Esophagus muscularis mucosa (tissue), 4 donors: ENCODE measurements at places on chromosomes 4 and X. TPM values are rescaled to one million over a fixed set of nuclear protein-coding genes. Genes with fewer than 3 reads are reported as not detected.

Gene STK26
- total RNA-seq = 15.2 TPM

Gene OPHN1
- total RNA-seq = 7.3 TPM

- no peak for DNase-seq
Measured at GRCh38 chr4:142600952-142601351, 245.1 kb downstream of the INPP4B start.

Gene VCX
- total RNA-seq = not detected

Gene TRIM61
- total RNA-seq = 1.2 TPM

DNA sequence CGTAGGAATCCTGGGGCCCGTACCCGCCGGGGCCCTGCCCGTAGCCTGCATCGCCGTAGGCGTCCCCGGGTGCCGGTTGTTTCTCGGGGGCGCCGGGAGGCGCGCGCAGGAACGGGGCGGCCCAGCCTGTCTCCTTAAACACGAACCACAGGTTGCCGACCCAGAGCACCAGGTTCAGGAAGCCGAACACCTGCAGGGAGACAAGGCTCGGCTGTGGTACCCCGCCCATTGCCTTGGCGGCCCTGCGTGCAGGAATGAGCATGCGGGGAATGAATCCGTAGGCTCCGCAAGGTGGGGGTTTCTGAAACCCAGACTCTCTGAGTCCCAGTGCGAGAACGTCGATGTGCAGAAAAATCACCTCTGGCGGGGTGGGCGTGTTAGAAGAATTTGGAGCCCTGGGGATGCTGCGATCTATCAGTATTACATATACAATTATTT, 5.4 kb upstream of the PRICKLE3 start:
- DNase-seq = no peak

GRCh38 chrX:48894891-48895290, 2.7 kb downstream of the TIMM17B start:
- DNase-seq = no peak

Gene NLGN4X
- 3.1 TPM for total RNA-seq

- no peak for DNase-seq
Measured at GRCh38 chr4:84879651-84880200, 86.8 kb downstream of the WDFY3 start.

DNA sequence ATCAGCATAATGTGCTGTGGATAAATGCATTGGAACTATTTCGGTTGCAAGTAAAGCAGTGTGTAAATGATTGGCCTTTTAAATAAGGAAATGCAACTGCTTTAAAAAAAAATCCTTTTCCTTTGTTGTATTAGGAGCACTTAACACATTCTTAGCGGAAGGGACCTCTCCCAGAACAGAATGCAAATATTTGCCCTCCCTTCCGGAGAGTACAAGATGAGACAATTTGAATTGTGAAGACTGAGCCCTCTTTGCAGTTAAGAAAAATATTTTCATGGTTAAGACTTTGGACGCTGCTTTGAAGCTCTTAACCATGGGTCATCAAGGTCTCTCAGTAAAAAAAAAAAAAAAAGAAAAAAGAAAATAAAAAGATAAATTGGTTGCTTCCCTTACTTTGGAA, 9.5 kb upstream of the NOX1 start:
- no peak for DNase-seq

- no peak for DNase-seq
Measured at GRCh38 chr4:101451086-101451485, 103.8 kb upstream of the PPP3CA start.

DNA sequence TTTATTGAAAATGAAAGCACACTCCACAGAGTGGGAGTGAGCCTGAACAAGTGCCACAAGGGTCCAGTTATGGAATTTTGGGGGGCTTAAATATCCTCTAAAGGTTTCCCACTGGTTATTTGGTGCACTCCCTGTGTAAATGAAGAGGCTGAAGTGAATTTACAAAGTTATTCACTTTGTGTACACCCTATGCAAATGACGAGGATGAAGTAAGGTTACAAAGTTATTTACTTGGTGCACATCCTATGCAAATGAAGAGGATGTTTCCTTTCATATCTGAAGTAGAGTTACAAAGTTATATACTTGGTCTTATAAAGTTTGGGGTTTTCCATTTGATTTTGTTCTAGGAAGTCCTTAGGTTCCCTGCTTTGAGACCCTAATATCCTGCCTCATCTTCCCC, 13.1 kb downstream of the NLRP2B start:
- DNase-seq = no peak

GRCh38 chr4:18934197-18934596, 912.6 kb upstream of the LCORL start:
- DNase-seq = no peak

Gene SLC9A7
- total RNA-seq = 10.7 TPM

Gene NAT8L
- under 0.01 TPM for total RNA-seq

DNA sequence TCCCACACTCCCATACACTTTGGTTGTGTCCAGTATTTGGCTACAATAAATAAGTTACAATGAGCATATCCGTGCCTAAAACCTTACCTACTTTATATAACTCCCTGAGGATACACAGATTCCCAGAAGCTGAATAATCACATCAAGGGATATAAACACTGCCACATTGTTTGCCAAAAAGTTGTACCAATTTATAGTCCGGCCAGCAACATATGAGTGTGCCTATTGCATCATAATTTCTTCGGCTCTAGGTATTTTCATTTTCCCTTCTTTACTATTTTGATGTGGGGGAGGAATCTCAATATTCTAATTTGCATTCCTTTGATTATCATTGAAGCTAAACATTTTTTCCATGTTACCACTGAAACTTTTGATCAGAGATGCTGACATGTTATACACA, 146.4 kb downstream of the PCDH19 start:
- no peak for DNase-seq

- no peak for DNase-seq
Measured at GRCh38 chr4:165874791-165875371, 1.8 kb downstream of the TLL1 start.

Gene NXF2B
- not detected for total RNA-seq

Gene ERAS
- not detected for total RNA-seq

DNA sequence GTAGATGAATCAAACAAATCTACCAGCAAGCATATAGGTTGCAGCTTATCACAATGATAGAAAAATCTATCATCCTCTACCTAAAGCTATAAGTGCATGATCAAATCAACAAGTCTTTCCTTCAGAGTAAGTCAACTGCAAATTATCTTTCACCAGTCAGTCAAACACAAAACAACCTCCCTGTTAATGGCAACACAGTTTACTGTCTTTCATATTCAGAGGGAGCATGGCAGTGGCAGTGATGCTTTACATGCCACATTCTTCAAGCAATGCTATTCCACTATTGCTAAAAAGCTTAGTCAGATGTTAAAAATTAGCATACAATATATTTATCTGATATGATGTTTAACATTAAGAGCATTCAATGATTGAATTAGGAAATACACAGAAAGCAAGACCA, 245.1 kb upstream of the KLHL4 start:
- no peak for DNase-seq

Gene HS6ST2
- total RNA-seq = 0.99 TPM

Gene PHEX
- total RNA-seq = 0.63 TPM

GRCh38 chr4:186144198-186144945, 39.9 kb downstream of the FAM149A start:
- DNase-seq = no peak

- DNase-seq = no peak
Measured at GRCh38 chrX:46759645-46759974, 692 bp upstream of the SLC9A7 start.

GRCh38 chr4:185280608-185281007, 71.2 kb downstream of the SNX25 start:
- DNase-seq = no peak

Gene NEIL3
- 0.11 TPM for total RNA-seq

- no peak for DNase-seq
Measured at GRCh38 chrX:46584736-46585135, 11.2 kb downstream of the CHST7 start.

DNA sequence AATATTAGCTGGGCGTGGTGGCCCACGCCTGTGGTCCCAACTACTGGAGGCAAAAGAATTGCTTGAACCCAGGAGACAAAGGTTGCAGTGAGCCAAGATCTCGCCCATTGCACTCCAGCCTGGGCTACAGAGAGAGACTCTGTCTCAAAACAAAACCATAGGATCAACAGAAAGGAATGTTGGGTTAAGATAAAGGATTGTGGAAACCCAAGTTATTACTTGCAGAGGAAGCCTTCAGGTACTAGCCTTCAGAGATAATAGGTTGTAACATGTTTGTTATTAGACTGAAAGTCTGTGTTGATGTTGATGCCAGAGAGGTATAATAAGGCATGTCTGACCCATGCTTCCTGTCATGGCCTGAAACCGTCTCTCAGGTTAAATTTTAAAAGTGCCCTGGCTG, 16.9 kb downstream of the SSX5 start:
- no peak for DNase-seq

Gene SLC2A9
- 6.0 TPM for total RNA-seq

Gene FRMD7
- not detected for total RNA-seq

Gene HTR2C
- not detected for total RNA-seq

DNA sequence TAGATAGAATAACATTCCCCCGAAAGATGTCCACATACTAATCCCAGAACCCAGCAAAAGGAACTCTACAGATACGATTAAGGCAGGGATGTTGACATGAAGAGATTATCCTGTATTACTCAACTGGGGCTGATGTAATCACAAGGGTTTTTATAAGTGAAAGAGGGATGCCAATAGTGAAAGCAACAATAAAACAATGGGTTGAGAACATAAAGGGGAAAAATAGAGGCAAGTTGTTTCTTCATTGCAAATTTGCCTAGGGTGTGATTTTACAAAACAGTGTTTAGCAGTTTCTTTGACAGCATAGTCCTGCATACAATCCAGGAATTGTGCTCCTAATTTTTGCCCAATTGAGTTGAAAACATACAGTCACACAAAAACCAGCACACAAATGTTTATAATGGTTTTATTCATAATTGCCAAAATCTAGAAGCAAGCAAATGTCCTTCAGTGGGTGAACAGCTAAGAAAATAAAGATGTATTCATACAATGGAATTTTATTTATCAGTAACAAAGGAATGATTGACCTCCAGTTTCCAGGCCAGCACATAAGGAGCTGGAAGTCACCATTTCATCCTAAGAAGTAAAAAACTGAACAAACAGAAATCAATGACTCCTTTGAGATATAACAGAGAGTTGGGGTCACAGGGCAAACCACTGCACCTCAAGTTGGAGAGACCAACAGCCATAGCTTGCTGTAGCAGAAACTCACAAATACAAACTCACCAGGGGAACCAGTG, 107.2 kb downstream of the CENPC start:
- no peak for DNase-seq

GRCh38 chrX:23633834-23634580, 33.3 kb upstream of the PRDX4 start:
- DNase-seq = no peak

GRCh38 chrX:118536204-118536603, 40.6 kb downstream of the DOCK11 start:
- no peak for DNase-seq

DNA sequence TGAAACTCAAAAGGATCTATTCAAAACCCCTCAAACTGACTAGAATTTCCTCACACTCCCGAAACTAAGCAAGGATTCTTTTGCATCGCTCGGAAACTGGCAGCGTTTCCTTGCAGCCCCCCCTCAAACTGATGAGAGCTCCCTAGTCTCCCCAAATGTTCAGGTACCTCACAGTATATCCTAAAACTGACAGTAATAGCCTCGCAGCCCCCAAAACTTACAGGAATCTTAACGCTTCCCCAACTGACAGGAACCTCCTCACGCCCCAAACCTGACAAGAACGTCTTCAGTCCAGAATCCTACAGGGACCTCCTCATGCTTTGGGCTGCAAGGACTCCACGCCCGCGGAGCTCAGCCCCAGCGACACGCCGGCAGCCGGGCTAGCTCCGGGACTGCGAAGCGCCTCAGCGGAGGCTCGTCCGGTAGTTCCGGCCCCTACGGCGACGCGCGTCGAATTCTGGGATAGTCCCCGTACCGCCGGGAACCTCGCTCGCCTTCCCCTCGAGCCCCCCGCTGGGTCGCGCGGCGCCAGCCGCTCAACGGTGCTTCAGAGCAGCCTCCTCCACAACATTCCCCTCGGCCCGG, 640 bp downstream of the PHF8 start:
- no peak for DNase-seq

- DNase-seq = no peak
Measured at GRCh38 chr4:119113033-119113655, 22.5 kb upstream of the MYOZ2 start.

DNA sequence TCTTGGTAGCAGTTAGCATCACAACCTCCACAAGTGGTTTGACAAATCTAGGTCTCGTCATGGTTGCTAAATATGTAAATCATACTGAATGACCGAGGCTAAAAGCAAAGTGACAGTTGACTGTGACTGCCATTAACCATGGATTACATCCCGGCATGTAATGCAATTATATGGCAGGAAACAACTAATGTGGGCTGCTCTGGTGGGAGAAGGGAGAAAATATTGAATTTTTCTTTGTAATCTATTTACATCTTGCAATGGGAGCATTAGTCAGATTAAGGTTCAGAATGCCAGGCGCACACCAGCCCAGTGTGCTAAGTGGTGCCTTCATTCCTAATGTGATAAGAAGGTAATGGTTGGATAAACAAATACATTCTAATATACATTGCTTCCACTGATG, 35.8 kb downstream of the UNC5C start:
- no peak for DNase-seq

Gene PRDM8
- 24.4 TPM for total RNA-seq

Gene ATP2B3
- under 0.01 TPM for total RNA-seq

Gene POU3F4
- total RNA-seq = 0.06 TPM

- no peak for DNase-seq
Measured at GRCh38 chr4:39565878-39566600, 38.8 kb upstream of the UGDH start.

- no peak for DNase-seq
Measured at GRCh38 chr4:158760866-158761265, 8.0 kb upstream of the FNIP2 start.

GRCh38 chr4:8709729-8710360, 117.3 kb downstream of the CPZ start:
- DNase-seq = no peak
